ENCODE measurements at places on chromosomes 3 and 15.

DNA sequence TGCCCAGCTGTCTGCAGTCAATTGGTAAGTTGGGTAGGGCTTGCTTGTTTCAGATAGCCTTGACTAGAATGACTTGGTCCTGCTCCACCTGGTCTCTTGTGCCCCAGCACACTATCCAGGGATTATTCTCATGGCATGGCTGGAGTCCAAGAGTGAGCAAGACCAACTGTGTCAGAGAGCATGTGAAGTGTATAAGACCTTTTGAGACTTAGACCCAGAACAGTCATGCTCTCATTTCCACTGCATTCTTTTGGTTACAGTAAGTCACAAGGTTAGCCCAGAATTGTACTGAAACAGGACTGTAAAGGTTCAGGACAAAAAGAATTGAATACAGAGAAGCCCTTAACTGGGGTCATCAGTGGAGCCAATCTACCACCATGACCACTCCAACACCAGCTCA is 650.8 kb upstream of the ADAMTS9 start:
- no peak for DNase-seq

DNA sequence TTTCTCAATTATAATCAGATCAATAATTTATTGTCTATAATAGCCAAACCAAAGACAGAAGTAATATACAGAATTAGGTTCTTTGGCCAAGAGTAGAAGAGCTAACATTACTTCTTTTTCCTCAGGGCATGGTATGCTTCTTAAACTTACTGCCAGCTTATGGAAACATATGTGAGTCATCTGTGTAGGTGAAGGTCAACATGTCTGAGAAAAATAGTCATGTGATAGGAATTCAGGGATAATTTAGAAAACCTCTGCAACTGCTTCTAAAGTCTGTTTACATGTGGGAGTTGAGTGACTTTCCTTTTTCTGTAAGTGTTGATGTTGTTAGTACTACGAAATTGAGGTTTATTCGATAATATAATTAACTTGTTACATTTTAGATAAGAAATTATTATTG is 19.2 kb upstream of the MAP6D1 start:
- DNase-seq = no peak

- DNase-seq = no peak
Observed at GRCh38 chr3:28151608-28152228, 89.7 kb upstream of the CMC1 start.

- DNase-seq = peak; percentile 69
Observed at GRCh38 chr3:57227930-57228751, 612 bp downstream of the APPL1 start.

DNA sequence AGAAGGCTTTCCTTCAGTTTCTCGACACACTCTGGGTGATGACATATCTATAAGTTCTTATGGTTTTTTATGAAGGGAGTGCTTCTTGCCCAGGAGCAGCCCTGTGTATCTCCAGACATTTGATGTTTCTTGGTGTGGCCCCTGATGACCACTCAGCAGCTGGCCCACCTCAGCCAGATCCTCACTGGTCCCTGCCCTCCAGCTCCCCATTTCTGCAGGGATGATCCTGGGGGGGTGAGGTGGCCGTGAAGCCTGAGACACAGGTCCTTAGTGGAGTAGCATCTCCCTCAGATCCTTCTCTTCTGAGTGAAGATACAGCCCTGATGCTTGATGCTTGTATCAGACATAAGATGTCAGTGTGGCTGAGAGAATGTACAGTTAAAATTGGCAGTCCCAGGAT is 127.7 kb downstream of the LRRC3B start:
- DNase-seq = no peak

GRCh38 chr15:79003896-79004295 is 59.0 kb upstream of the CTSH start:
- DNase-seq = no peak

DNA sequence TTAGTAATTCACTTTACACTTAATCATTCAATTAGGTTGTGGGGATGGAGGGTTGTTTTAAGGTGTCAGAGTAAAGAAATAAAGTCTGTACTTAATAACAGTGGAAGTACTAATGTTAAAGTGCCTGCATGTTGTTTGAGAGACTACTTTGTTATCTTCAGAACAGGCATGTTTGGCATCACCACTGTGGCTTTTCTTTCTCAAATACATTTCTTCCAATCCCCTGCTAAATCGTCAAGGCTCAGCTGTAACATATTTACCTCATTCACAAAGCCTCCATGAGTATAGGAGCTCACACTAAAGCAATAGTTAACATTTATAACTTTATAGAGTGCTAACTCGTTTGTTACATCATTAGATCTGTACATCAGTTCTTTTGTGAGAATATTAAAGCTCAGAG is 2.6 kb downstream of the TIMMDC1 start:
- no peak for DNase-seq

GRCh38 chr15:60371175-60372051 is 26.4 kb downstream of the ANXA2 start:
- no peak for DNase-seq

GRCh38 chr3:25156626-25157025 is 271.4 kb upstream of the RARB start:
- DNase-seq = no peak

GRCh38 chr15:78147566-78147965 is 1.6 kb upstream of the IDH3A start:
- DNase-seq = no peak

DNA sequence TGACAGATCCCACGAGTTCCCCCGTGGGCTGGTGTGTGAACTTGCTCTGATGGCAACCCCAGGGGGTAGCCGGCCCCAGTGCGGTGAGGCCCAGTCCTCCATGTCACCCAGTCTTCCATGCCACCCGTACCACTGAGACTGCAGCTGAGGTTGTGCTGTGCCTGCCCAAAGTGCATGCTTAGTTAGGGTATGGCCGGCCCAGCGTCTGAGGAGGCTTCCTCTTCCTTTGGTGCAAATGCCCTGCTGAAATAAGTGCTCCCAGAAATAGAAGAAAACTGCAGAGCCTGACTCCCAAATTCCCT is 31.5 kb downstream of the MGLL start:
- DNase-seq = no peak

GRCh38 chr3:73766599-73767381 is 142.0 kb upstream of the PDZRN3 start:
- DNase-seq = no peak

- DNase-seq = peak; percentile 93
Observed at GRCh38 chr15:32838820-32839219, 121.0 kb downstream of the GREM1 start.

GRCh38 chr15:39266890-39267289 is 314.0 kb upstream of the THBS1 start:
- DNase-seq = no peak

DNA sequence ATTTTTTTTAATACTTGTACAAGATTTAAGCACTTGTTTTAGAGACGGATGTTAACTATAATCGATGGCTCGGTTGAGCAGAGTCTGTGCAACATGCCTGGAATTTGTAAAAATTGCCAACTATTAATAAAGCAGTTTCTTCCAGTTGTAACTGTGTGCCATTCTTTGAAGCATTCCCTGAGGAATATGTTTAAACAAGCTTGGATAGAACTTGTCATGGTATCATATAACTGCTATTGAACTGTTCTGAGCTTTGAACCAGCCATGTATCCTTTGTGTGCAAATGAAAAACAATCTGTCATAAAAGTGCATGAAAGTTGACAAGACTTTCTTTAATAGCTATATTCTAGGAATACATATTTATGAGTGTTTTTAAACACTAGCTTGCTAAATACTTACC is 45.8 kb upstream of the UBE2E2 start:
- DNase-seq = no peak

DNA sequence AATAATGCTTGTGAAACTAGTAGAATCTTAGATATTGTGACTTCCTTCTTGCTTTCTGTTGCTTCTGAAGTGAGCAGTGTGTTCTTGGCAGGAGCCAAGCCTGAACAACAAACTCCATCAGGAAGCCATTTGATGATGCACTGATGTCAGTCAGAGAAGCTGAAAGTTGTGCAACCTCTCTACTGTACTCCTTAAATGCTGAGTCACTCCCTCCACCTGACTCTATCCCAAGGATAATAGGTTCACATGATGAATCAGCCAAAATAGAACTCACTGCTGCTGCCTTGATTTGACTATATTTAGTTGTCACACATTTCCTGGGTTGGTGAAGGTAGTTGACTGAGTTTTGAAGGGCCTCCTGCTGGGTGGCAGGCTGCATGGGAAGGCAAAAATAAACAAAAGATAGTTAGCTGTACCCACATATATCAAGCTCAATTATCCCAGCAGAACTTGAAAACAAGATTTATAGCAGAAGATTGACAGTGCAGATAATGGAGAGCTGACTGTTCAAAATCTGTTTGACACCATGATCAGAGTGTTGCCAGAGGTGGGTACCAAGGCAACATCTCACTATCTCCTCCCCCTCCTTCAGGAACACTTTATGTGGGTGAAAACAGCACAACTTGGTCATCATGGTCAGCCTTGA is 328.4 kb upstream of the DPH6 start:
- DNase-seq = peak; percentile 48

- no peak for DNase-seq
Observed at GRCh38 chr3:17643691-17644090, 98.7 kb downstream of the TBC1D5 start.

DNA sequence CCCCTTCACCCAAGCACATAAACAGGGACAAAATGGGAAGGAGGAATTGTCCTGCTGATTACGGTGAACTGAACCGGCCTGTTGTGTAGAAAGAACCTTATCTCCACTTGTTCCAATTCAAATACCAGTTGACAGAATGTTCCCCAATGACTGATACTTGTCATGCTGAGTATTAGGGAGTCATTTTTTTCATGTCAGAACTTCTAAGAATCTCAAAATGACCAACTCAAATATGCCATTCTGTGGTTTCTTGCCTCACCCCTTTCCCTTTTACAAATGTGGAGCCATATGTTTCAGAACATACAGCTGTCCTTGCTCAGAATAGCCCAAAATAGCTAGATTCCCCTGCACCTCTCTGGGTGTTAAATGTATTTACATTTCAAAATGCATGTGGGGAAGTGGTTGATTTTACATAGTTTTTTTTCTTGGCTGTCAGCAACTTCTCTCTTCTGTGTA is 405.9 kb upstream of the TBL1XR1 start:
- no peak for DNase-seq

- no peak for DNase-seq
Observed at GRCh38 chr3:177881351-177881750, 654.9 kb upstream of the KCNMB2 start.

GRCh38 chr3:13506239-13506638 is 26.1 kb downstream of the HDAC11 start:
- DNase-seq = no peak

DNA sequence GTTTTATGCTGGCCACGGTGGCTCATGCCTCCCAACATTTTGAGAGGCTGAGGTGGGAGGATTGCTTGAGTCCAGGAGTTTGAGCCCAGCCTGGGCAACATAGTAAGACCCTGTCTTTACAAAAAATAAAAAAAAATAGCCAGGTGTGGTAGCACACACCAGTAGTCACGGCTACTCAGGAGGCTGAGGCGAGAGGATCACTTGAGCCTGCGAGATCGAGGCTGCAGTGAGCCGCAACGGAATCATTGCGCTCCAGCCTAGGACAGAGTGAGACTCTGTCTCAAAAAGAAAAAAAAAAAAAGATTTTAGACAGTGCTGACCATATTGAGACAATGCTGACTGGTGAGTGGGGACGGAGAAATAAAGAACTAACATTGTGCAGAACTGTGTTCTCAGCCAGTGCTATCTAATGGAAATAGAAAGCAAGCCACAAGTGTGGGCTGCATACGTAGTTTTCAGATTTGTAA is 67.2 kb downstream of the ST6GAL1 start:
- DNase-seq = no peak

GRCh38 chr3:134437211-134437752 is 48.5 kb downstream of the ANAPC13 start:
- no peak for DNase-seq

DNA sequence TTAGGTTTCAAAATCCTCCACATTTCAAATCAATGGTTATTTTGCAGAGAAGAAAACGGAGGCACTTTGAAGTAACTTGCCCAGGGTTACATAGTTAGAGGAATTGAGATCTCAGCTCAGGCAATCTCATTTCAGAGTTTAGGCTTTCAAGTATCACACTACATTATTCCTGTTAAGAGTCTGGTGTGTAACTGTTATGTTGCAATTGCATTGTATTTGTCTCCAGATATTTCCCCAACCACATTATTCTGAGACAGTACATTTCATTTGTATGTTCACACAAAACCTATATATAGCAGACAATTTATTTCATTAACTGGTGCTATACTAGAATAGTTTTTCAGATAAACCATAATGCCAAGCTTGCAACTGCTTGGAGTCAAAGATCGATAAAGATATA is 154.2 kb upstream of the TSPAN3 start:
- DNase-seq = no peak

DNA sequence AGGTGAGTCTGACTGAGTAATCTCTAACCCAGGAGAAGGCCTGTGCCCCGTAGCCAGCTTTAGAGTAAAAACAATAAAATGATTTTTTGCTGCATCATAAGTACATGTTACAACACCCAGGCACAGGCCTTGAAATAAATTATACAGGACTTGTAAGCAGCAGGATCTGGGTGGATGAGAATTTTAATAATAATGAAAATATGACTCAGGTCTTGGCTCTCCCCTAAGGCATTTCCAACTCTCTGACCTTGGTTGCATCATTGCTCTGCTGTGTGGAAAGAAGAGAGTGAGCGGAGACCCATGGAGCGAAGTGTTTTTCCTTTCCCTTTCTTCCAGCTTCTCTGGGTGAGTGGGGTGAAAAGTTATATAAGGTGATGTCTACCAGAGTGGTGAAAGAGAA is 44.6 kb downstream of the EOMES start:
- no peak for DNase-seq

DNA sequence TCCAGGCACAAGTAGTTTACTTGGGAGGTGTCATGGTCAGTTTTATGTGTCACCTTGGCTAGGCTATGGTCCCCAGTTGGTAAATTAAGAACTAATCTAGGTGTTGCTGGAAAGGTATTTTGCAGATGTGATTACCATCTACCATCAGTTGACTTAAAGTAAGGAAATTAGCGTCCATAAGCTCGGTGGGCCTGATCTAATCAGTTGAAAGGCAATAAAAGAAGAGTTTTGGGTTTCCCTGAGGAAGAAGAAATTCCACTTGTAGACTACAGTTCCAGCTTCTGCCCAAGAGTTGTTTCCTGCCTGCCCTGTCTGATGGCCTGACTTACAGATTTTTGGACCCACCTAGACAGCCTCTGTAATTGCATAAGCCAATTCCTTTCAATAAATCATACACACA is 438.7 kb upstream of the PROK2 start:
- DNase-seq = no peak

GRCh38 chr3:99874237-99875002 is 56.8 kb downstream of the CMSS1 start:
- DNase-seq = no peak
